ENCODE measurements at places on chromosomes 13 and 19. TPM values are rescaled to one million over a fixed set of nuclear protein-coding genes. Genes with fewer than 3 reads are reported as not detected.

Gene KLK2
- total RNA-seq = not detected

Gene OVOL3
- total RNA-seq = not detected

Gene CGB3
- not detected for total RNA-seq

Gene TSKS
- 0.08 TPM for total RNA-seq

Gene TEX29
- total RNA-seq = 3.6 TPM

Gene SMAD9
- total RNA-seq = 0.47 TPM

Gene TEX26
- total RNA-seq = not detected

Data from smooth muscle cell of the coronary artery (primary cell).